ENCODE measurements at places on chromosomes 12 and 14. TPM values are rescaled to one million over a fixed set of nuclear protein-coding genes. Genes with fewer than 3 reads are reported as not detected.

TRIM9 gene
- total RNA-seq = 0.69 TPM

P2RX2 gene
- not detected for total RNA-seq

COX8C gene
- not detected for total RNA-seq

TESPA1 gene
- not detected for total RNA-seq

- DNase-seq = peak; percentile 93
Observed at GRCh38 chr12:10214895-10215267, 2.2 kb downstream of the GABARAPL1 start.

- peak; percentile 16 for DNase-seq
Observed at GRCh38 chr12:104345234-104346066, 41.9 kb downstream of the EID3 start.

DNA sequence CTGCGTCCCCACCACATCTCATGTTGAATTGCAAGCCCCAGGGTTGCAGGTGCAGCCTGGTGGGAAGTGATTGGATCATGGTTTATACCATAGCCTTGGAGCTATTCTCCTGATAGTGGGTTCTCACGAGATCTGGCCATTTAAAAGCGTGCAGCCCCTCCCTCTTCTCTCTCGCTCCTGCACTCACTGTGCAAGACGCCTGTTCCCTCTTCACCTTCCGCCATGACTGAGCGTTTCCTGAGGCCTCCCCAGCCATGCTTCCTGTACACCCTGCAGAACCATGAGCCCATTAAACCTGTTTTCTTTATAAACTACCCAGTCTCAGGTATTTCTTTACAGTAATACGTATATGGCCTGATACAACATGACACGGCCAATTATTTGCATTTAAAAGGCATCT is 146.6 kb downstream of the RIMBP2 start:
- DNase-seq = no peak

- DNase-seq = no peak
Observed at GRCh38 chr12:11706509-11707379, 57.3 kb downstream of the ETV6 start.

GRCh38 chr14:100838493-100839314 is 12.8 kb downstream of the MEG3 start:
- DNase-seq = no peak

DNA sequence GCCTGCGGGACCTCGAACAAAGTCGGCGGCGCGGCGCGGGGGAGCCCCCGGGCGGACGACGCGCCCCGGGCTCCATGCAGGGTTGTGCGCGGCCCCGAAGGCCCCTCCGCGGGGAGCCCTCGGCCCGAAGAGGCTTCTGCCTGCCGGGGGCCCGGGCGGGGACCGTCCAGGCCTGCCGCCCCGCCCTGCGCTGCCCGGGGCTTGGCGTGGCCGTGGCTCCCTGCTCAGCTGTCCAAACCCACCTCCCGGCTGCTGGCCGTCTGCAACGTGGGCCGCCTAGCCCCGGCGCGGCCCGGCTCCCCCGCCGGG is 670 bp downstream of the DYRK2 start:
- no peak for DNase-seq

DNA sequence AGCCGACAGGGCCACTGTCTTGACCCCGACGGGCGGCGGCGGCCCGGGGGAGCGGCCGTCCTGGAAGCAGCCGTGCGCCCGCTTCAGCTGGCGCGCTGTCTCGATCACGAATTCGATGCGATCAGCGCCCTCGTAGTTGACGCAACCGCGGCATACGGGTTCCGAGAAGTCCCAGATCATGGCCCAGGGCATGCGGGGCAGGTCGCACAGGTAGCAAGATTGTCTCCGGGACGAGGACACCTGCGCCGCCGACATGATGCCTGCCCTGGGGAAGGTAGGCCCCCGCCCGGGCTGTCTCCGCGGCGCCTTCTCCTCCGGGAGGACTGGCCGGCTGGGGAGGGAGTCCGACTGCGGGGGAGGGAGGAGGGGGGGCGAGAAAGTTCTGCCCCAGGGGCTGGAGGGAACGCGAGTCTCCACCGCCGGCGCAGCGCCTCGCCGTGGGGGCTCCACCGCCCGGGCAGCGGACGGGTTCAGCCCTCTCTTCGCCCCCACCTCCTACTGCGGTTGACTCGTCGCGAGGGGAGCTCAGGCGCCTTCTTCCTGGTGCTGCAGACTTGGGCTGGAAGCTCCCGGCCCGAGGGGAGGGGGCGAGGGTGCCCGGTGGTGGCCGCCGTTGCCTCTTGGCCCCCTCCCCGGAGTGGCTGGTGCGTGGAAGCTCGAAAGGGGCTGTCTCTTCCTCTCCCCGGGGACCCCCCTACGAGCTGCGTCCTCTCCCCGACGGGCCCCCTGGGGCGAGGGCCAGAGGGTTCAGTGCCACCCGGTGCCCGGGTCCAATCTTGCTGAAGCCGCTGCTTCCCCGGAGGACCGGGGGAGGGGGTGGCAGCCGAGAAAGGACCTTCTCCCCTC is 747 bp downstream of the IRF2BPL start:
- DNase-seq = no peak

- DNase-seq = no peak
Observed at GRCh38 chr14:69850736-69851112, 28.5 kb upstream of the SMOC1 start.

- no peak for DNase-seq
Observed at GRCh38 chr14:63544591-63545299, 1.6 kb upstream of the PPP2R5E start.

DNA sequence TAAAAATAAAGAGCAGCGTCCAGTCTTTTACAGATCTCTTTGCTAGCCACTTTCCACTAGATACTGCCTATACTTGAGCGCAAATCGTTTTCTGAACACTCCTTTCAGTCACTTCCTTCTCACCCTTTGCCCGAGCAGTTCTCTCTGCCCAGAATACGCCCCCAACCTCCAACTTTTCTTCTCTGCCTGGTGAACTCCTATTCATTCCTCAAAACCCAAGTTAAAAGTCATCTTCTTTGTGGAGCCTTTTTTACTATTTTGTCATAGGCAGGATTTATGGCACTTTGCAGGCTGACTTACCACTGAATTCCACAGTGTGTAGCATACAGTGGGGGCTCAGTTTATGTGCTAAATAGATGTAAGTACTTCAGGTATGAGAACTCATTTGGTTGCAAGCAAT is 4.0 kb downstream of the CCDC63 start:
- DNase-seq = no peak

- peak; percentile 9 for DNase-seq
Observed at GRCh38 chr14:95662376-95663186, 23.6 kb upstream of the TCL1B start.

- no peak for DNase-seq
Observed at GRCh38 chr12:29004066-29004935, 144.8 kb upstream of the FAR2 start.

- no peak for DNase-seq
Observed at GRCh38 chr12:3277306-3277943, 200.2 kb downstream of the TSPAN9 start.

DNA sequence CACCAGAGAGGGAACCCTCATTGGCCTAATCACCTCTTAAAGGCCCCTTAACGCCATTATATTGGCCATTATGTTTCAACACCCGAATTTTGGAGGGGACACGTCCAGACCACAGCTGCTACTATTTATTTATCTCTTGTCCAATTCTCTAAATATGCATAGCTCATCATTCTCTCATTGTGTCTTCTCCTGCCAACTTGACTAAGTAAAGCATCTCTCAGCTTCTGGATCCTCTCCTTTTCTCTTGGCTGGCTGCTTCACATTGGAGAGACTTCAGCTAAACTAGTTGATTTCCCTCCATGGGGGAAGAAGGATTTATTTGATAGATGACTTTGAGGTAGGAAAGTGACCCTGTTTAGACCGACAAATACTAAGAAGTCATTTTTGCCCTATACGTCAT is 120.4 kb upstream of the KRR1 start:
- no peak for DNase-seq

GRCh38 chr12:124827588-124828184 is 36.0 kb downstream of the SCARB1 start:
- peak; percentile 21 for DNase-seq
